ENCODE measurements at places on chromosomes 7 and 10.

- DNase-seq: no peak
These were observed 431.9 kb downstream of the TNS3 start for GRCh38 chr7:47149971-47150370.

DNA sequence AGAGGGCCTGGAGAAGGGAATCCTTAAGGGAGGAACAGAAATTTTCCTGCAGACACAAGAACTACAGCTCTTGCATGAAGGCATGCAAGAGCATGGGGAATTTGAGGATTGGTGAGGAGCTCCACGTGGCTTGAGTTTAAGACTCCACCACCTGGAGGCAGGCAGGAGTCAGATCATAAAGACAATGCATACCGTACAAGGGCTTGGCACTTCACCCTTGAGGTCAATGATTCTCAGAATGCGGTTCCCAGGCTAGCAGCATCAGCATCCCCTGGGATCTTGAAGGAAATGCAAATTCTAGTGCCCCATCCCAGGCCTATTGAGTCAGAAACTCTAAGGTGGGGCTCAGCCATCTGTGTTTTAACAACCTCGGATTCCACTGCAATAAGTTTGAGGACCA, 143.8 kb downstream of the C7orf25 start:
- no peak for DNase-seq

DNA sequence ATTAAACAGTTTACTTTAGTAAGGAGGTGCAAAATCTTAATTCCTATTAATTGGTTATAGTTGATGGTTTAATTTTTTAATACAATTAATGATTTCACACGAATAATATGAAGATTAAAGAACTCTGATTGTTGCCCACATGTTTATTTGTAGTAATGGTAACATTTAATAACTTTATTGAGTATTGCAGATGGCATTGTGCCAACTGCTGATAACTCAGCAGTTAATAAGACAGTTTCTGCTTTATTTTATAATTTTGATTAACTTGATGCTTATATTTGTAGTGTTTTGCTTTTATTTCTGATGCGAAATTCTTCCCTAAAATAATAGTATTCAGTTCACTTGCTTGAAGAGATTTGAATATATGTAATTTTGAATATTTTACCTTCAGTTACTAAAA, 2.8 kb downstream of the DNAJB9 start:
- DNase-seq: no peak

DNA sequence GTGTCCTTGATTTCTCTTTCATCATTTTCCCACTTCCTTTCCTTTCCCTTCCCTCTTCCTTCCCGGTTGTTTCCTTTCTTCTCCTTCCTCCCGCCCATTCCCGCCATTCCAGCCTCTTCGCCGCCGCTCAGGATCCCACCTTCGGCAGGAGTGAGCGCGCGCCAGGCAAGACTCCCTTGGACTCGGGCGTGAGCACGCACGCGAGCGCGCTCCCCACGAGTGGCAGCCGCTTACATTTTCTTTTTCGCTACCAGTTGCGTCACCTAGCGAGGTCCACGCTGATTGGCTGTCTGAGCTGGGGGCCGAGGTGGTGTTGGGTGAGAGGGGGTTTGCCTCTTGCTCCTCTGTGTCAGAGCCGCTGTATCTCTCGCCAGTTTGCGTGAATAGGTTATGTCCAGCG, 11.8 kb downstream of the ZAN start:
- no peak for DNase-seq

DNA sequence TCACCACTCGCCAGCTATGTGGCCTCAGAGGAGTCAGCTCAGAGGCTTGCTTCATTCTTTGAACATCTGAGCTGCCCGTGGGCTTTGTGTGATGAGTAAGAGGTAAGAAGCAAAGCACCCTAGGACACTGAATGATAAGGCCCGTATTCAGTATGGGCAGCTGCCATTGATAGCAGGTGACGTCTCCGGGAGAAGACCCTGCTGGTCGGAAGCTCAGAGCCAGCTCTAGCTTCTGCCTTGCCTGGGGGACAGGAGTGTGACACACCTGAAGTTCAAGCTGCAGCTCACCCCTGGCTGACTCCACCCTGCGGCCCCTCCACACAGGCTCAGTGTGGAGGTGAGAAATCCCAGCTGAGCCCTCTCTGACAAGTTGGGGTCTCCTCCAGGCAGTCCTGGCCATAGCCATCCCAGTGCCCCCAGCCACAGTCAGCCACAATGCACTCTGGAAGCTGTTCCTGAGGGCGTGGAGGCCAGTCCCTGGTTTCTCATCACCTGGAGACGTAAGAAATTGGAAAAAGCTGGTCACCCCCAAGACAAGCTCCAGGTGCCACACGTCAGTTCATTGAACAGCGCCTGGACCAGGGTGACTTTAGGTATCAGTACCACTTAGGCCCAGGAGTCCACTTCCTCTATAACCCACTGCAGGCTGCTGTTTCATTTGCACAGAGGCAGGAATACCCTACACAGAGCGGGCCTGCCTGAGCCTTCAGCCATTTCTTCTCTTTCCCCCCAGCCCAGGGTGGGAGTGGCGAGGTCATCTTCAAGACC, 164.9 kb upstream of the RHEB start:
- DNase-seq: no peak

GRCh38 chr10:34736976-34737771, 77.9 kb downstream of the PARD3 start:
- DNase-seq: no peak

All from MM.1S (cell line).